ENCODE measurements at places on chromosomes 5 and 9. TPM values are rescaled to one million over a fixed set of nuclear protein-coding genes. Genes with fewer than 3 reads are reported as not detected.

Gene IL9
- total RNA-seq: not detected

- H3K4me3 ChIP-seq: no peak overlapping the region
- H3K36me3 ChIP-seq: no peaks in the 10 kb centered on the region
- H3K4me1 ChIP-seq: peaks cover 2% of the 10 kb centered on the region
Measured at GRCh38 chr9:81141961-81142360, 547.4 kb downstream of the TLE1 start.

- DNase-seq: no peak
- no peaks in the 10 kb centered on the region for H3K27me3 ChIP-seq
- H3K4me1 ChIP-seq: no peaks in the 10 kb centered on the region
- H3K4me3 ChIP-seq: no peak overlapping the region
- H3K27ac ChIP-seq: no peak overlapping the region
Measured at GRCh38 chr5:110823571-110823970, 84.8 kb downstream of the SLC25A46 start.

DNA sequence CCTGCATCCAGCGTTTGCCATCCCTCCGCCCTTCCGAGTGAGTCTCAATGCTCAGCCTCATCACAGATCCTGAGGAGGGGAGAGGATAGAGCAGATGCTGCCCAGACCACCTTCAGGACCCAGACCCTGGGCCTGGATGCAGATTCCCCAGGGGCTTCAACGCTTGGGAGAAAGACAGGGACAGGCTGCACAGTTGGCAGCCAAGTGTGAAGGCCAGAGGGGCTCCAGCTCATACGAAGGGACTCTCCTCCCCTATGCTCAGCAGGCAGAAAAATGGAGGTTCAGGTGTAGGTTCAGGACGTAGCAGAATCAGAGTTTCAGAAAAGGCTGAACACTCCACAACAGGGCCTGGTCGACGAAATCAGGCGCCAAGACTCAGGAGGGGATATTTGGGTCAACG, 378.5 kb upstream of the IRX1 start:
- no peak overlapping the region for H3K27ac ChIP-seq
- DNase-seq: no peak
- no peak overlapping the region for H3K4me3 ChIP-seq
- H3K4me1 ChIP-seq: no peaks in the 10 kb centered on the region
- H3K36me3 ChIP-seq: no peaks in the 10 kb centered on the region

DNA sequence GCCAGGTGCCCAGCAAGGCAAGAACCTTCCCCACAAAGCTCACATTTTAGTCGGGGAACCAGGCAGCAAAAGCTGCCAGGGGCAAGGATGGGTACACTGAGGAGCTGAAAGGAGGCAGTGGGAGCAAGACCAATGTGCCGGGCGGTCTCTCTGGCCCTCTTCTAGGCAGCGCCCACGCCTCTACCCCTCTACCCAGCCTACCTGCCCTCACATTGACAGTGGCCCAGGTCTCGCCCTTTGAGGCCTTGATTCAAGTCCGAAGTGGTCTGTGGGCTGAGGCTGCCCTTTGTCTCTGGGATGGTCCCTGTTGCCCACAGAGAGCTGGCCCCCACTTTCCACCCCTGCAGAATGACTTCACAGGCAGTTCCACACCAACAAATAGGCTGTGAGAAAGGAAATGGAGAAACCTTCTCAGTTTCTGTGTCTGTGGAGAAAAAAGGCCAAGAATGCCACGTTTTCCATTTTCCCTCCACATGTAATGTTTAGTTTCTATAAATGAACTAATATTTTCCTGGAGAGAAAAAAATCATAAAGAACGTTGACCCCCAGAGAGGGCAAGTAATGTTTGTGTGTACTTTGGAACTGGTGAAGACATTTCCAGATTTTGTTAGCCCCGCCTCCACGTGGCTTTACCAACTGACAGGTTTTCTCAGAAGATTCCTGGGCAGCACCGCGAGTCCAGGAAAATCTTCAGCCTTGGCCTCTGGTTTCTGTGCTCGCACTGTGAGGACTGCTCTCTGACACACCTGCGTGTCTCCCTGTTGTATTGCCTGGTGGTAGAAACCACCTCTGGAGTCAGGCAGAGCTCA, 57.4 kb upstream of the ANGPTL2 start:
- no peak overlapping the region for H3K4me3 ChIP-seq
- no peak for DNase-seq
- no peaks in the 10 kb centered on the region for H3K27me3 ChIP-seq
- peaks cover 14% of the 10 kb centered on the region for H3K36me3 ChIP-seq

DNA sequence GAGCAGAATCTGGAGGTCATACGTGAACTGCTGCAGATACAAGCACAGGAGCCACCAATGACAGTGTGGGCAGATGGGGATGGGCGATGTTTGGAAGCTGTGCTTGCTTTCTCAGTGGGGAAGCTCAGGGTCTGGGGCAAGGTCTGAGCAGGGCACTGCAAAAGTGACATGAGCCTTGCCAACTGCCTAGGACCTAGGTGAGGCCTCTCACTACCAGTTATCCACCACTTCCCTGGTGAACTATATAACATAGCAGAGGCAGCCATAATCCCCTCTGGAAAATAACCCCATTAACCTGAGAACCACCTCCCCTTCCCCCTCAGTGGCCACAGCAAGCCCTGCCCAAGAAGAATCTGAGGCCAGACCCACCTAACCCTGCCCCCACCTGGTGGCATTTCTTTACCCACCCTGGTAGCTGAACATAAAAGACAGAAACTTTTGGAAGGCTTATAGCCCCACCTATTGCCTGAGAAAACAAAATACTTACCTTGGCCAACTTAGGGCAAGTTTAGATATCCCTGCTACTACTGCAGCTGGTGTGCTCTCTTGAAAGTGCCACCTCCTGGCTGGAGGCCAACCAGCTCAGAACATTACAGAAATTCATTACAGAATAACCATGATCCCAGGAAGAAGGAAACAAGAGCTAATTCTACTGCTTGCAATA, 18.8 kb upstream of the SPEF2 start:
- no peak for DNase-seq
- H3K36me3 ChIP-seq: peaks cover 7% of the 10 kb centered on the region
- no peak overlapping the region for H3K27ac ChIP-seq
- H3K4me1 ChIP-seq: no peaks in the 10 kb centered on the region
- no peak overlapping the region for H3K4me3 ChIP-seq

DNA sequence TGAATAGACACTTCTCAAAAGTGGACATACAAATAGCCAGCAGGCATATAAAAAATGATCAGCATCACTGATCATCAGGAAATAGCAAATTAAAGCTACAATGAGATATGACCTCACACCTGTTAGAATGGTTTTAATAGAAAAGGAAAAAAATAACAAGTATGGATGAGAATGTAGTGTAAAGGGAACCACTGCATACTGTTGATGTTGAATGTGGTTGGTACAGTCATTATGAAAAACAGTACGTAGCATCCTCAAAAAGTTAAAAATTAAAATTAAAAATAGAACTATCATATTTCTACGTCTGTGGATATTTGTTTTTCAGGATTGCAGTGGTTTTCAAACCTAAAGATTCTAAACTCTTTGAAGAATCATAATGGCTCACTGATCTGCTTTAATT, 215.1 kb upstream of the NREP start:
- H3K4me1 ChIP-seq: no peaks in the 10 kb centered on the region
- no peak for DNase-seq
- H3K27me3 ChIP-seq: peaks cover 20% of the 10 kb centered on the region
- H3K4me3 ChIP-seq: no peak overlapping the region

All from naive thymus-derived CD8-positive, alpha-beta T cell (primary cell).